ENCODE measurements at places on chromosomes 5 and 9. TPM values are rescaled to one million over a fixed set of nuclear protein-coding genes. Genes with fewer than 3 reads are reported as not detected.

DNA sequence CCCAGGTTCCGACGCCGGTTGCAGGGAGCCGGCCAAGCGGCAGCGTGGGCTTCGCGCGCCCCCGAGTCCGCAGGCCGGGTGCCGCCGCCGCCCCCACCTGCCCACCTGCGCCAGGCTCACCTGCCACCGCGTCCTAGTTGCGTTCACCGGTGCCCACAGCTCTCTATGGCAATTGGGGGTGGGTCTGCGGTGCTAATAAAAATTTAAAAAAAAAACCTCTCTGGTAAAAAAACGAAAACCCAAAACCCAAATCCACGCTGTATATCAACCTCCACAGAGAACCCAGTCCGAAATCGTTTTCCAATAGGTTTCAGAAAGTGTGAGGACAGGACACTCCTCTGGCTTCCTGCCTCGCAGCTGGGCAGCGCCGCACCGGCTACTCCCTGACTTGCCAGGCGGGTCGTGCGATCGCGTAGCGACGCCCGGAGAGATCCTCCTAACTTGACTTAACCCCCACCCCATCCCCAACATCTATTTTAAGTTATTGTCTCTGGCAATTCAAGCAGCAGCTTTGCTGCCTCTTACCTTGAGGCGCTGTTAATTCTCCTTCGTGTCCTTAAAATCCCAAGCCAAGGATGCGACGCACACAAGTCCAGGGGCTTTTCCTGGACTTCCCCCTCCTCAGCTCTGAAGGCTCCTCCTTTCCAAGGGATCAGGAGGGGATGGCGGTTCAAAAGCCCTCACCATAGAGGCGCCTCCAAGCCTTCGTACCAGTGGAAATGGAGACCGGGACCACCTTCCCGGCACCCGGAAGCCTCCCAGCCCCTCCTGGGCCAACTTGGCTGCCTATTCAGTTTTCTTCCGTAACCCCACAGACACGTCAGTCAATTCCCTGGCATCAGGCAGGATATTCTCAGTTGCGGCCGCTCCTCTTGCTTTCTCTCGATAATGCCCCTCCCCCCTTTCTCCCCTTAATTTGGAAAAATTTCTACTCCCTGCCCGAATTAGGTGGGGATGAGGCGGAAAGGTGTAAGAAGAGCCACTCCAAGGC lies 1639.4 kb upstream of the C9orf72 start:
- no peak overlapping the region for H3K27ac ChIP-seq
- peaks cover 27% of the 10 kb centered on the region for H3K27me3 ChIP-seq
- H3K4me3 ChIP-seq = no peak overlapping the region

GRCh38 chr9:95494416-95495371 lies 22.1 kb downstream of the PTCH1 start:
- peaks cover 59% of the 10 kb centered on the region for H3K4me1 ChIP-seq
- peak; percentile 84 for DNase-seq
- peak overlapping the region; percentile 41 for H3K4me3 ChIP-seq
- peaks cover 4% of the 10 kb centered on the region for H3K27me3 ChIP-seq
- peak overlapping the region; percentile 65 for H3K27ac ChIP-seq

DNA sequence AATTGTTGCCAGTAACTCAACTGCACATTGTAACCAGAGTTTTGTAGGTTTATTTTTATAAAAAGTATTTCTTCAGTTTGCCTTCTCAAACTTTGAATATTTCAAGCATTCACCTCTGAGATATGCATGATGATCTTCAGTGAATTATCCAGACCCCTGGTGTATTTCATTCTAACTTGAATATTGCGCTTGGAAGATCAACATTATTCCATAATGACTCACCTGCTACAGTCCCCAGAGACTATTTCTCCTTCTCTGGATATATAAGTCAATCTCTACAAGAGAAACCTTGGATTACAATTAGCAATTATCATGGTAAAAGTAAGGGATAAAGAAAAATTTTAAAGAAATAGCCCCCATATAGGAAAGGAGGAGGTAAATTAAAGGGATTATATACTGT lies 1041.0 kb downstream of the TLE1 start:
- no peaks in the 10 kb centered on the region for H3K4me1 ChIP-seq
- no peak for DNase-seq
- no peaks in the 10 kb centered on the region for H3K36me3 ChIP-seq
- no peak overlapping the region for H3K4me3 ChIP-seq
- H3K27me3 ChIP-seq = no peaks in the 10 kb centered on the region

- H3K4me3 ChIP-seq = no peak overlapping the region
- H3K4me1 ChIP-seq = no peaks in the 10 kb centered on the region
- H3K27me3 ChIP-seq = peaks cover 6% of the 10 kb centered on the region
- no peak for DNase-seq
These were observed 112.0 kb upstream of the TBC1D2 start for GRCh38 chr9:98367371-98367900.

- no peak overlapping the region for H3K27ac ChIP-seq
- no peaks in the 10 kb centered on the region for H3K36me3 ChIP-seq
- H3K27me3 ChIP-seq = peaks cover 18% of the 10 kb centered on the region
- H3K4me3 ChIP-seq = no peak overlapping the region
These were observed 1.4 kb downstream of the NCS1 start for GRCh38 chr9:130173666-130173983.

- peaks cover 4% of the 10 kb centered on the region for H3K4me1 ChIP-seq
- H3K27ac ChIP-seq = no peak overlapping the region
- H3K4me3 ChIP-seq = no peak overlapping the region
- H3K27me3 ChIP-seq = no peaks in the 10 kb centered on the region
- H3K36me3 ChIP-seq = no peaks in the 10 kb centered on the region
These were observed 177.2 kb downstream of the MAPKAP1 start for GRCh38 chr9:125529589-125530515.

HAPLN1 gene
- not detected for total RNA-seq

F2RL1 gene
- 1.7 TPM for total RNA-seq

GRCh38 chr5:61933787-61934626 lies 372.0 kb upstream of the KIF2A start:
- H3K27ac ChIP-seq = no peak overlapping the region
- DNase-seq = no peak
- no peaks in the 10 kb centered on the region for H3K4me1 ChIP-seq

IL9 gene
- total RNA-seq = not detected

CCNI2 gene
- 8.8 TPM for total RNA-seq

ADCY2 gene
- not detected for total RNA-seq

SLCO6A1 gene
- not detected for total RNA-seq

GRCh38 chr9:2227144-2227867 lies 212.2 kb downstream of the SMARCA2 start:
- DNase-seq = no peak
- no peaks in the 10 kb centered on the region for H3K27me3 ChIP-seq
- no peak overlapping the region for H3K27ac ChIP-seq
- no peak overlapping the region for H3K4me3 ChIP-seq

TPM2 gene
- total RNA-seq = 63.5 TPM

DNA sequence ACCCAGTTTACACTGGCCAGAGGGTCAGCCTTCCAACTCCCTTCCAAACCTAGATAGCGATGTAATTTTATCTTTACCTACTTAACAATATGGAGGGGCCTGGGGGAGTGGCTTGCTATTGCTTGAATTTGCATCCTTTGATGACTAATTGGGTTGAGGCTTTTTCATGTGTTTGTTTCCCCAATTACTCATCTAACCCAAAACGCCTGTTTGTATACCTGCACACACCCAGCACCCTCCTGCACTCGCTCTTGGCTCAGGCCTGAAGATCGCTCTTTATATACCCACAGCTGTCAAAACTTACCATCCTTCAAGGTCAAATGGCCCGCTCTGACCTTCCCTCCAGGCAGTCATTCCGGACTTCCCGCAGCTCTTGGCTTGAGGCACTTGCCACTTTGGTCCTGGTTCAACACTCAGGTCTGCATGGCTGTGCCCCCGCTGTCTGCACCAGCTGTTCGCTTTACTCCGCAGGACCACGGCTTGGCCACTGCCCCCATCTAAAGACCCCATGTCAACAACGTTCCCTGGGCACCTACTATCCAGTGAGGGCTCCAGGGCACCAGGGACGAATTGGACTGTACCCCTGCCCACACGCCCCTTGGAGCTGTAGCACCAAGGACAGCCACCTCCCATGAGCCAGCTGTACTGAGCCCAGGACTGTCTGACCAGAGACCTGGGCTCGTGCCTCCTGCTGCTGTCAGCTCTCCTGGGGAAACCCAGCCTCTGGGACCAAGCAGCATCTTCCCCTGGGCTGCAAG lies 76.1 kb upstream of the ADAMTS2 start:
- DNase-seq = no peak
- no peaks in the 10 kb centered on the region for H3K36me3 ChIP-seq
- H3K27ac ChIP-seq = no peak overlapping the region
- no peak overlapping the region for H3K4me3 ChIP-seq
- H3K4me1 ChIP-seq = no peaks in the 10 kb centered on the region

- no peak overlapping the region for H3K27ac ChIP-seq
- peaks cover 78% of the 10 kb centered on the region for H3K36me3 ChIP-seq
- DNase-seq = no peak
- peaks cover 38% of the 10 kb centered on the region for H3K4me1 ChIP-seq
- H3K4me3 ChIP-seq = no peak overlapping the region
These were observed 21.9 kb downstream of the MACROH2A1 start for GRCh38 chr5:135376961-135377624.

HRH2 gene
- 2.9 TPM for total RNA-seq

- peaks cover 3% of the 10 kb centered on the region for H3K4me1 ChIP-seq
- no peak overlapping the region for H3K27ac ChIP-seq
- H3K36me3 ChIP-seq = no peaks in the 10 kb centered on the region
- DNase-seq = no peak
- H3K4me3 ChIP-seq = no peak overlapping the region
These were observed 471.8 kb downstream of the KDM4C start for GRCh38 chr9:7229571-7229970.

DNA sequence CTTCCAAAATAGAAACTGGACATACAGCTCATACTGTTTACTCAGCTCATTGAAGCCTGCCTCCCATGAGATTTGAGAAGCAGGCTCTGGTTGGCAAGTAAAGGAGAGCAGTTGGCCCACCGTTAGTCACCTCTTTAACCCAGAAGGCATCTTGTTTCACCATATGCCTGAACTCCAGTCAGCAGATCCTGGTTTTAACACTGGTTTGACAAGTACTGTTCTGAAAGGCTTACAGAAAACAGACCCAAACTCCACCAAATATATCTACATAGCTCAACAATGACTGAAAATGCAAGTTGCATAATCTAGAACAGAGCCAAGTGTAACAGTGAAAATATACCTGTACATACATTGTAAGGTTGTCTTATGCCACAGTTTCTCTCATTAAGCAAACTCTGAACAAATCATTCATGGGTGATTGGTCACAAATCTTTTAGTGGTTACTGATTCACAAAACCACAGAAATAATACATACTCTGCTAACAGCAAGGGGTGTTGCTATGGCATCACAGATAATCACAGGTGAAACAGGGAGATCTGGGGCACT lies 198.8 kb downstream of the BNC2 start:
- DNase-seq = no peak
- no peak overlapping the region for H3K27ac ChIP-seq
- no peaks in the 10 kb centered on the region for H3K36me3 ChIP-seq

NAIP gene
- total RNA-seq = 7.3 TPM

DNA sequence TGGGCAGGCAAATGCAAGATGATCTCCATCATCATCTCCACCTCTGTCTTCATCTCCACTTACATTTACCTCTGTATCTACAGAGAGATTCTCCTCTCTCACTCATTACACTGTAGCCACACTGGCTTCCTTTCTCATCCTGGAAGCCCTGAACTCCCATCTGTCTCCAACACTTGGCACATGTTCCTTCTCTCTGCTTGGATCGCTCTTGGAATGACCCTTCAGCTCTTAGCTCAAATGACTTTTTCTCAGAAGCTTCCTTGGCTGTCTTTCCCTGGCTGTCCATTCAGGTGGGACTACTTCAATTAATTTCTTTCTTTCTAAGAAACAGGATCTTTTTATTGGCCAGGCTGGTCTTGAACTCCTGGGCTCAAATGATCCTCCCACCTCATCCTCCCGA lies 120.0 kb upstream of the KLF4 start:
- H3K4me1 ChIP-seq = no peaks in the 10 kb centered on the region
- no peaks in the 10 kb centered on the region for H3K36me3 ChIP-seq
- DNase-seq = no peak

DNA sequence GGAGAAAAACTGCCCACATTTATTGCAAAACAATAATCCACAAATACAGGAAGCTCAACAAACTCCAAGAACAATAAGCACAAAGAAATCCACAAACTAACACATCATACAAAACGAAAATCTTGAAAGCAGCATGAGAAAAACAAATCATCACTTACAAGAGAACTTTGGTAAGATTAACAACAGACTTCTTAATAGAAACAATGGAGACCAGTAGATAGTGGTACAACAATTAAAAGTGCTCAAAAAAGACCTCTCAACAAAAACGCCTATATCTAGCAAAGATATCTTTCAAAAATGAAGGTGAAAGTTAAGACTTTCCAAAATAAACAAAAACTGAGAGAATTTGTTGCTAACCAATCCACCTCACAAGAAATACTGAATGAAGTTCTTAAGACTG lies 38.4 kb downstream of the CDKL3 start:
- peaks cover 7% of the 10 kb centered on the region for H3K27me3 ChIP-seq
- H3K27ac ChIP-seq = no peak overlapping the region
- H3K36me3 ChIP-seq = no peaks in the 10 kb centered on the region
- H3K4me3 ChIP-seq = no peak overlapping the region

DCTN3 gene
- 81.5 TPM for total RNA-seq

PCDHGB5 gene
- 0.14 TPM for total RNA-seq

DNA sequence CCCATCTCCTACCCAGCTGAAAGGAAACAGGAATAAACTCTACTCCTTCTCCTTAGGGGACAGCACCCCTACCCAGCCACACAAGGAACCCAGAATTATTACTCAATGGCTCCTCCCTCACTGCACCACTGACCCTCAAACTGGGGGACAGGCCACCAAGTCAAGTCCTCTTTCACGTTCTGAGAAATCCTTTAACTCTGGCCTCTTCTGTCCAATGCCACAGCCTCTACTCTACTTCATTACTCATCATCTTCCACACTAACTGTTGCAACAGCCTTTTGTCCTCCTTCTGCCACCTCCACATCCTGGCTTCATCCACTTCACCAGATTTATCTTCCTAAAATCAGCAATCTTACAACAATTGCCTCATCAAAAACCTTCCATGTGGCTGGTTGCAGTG lies 6.8 kb downstream of the TTC39B start:
- peaks cover 72% of the 10 kb centered on the region for H3K4me1 ChIP-seq
- H3K27me3 ChIP-seq = no peaks in the 10 kb centered on the region
- no peak for DNase-seq
- H3K36me3 ChIP-seq = peaks cover 5% of the 10 kb centered on the region
- H3K27ac ChIP-seq = peak overlapping the region; percentile 87

- no peak overlapping the region for H3K27ac ChIP-seq
- H3K4me3 ChIP-seq = no peak overlapping the region
- DNase-seq = no peak
These were observed 4.2 kb downstream of the NINJ1 start for GRCh38 chr9:93129691-93130500.

DNA sequence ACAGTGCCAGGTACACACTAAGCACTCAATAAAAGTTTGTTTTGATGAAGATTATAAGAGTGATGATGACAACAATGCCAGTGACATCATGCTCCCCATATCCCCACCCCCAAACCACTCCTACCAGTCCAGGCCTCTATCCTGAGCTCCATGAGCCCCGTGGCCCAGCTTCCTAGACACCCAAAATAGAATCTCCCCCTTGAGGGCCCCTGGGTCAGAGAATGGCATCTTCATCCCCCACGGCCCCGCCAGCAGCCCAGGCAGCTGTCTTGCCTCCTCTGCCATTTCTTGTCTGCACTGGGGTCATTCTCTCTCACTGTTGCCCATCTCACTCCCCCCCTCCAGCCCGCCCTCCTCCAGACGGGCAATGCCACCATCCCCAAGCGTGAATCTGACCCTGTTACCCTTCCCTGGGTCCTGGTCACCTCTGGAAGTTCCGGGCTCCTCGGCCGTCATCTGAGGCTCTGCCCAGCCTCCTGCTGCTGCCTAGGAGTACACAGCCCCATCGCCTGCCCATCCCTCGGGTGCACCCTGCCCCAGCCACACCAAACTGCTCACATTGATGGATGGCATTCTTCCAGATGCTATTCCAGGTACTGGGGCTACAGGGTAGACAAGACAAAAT lies 76.8 kb upstream of the LMX1B start:
- DNase-seq = no peak
- no peak overlapping the region for H3K4me3 ChIP-seq
- H3K36me3 ChIP-seq = no peaks in the 10 kb centered on the region
- H3K27ac ChIP-seq = no peak overlapping the region

All from CD4-positive, alpha-beta T cell (primary cell).